ENCODE measurements at places on chromosomes 11 and 22. TPM values are rescaled to one million over a fixed set of nuclear protein-coding genes. Genes with fewer than 3 reads are reported as not detected.

DNA sequence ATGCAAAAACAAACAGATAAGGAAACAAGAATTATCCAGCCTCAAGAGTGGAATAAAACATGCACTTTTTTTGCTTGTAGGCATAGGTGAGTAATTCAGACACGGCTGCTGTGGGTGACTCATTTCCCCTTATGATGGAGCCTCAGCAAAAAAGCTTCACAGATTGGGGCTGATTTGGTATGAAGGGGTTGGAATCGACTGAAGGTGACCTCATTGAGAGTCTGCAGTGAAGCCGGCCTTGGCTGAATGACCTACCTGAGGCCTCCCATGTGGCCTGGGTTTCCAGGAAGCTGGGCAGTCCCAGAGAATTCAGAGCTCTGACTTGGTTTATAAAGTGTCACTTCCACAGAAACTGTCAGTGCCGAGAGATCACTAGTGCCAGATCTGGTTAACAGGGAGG, 34.2 kb upstream of the VPREB1 start:
- no peak overlapping the region for H3K4me3 ChIP-seq
- H3K36me3 ChIP-seq, result no peaks in the 10 kb centered on the region
- peak; percentile 32 for DNase-seq
- H3K27me3 ChIP-seq, result no peaks in the 10 kb centered on the region
- no peak overlapping the region for H3K27ac ChIP-seq

DNA sequence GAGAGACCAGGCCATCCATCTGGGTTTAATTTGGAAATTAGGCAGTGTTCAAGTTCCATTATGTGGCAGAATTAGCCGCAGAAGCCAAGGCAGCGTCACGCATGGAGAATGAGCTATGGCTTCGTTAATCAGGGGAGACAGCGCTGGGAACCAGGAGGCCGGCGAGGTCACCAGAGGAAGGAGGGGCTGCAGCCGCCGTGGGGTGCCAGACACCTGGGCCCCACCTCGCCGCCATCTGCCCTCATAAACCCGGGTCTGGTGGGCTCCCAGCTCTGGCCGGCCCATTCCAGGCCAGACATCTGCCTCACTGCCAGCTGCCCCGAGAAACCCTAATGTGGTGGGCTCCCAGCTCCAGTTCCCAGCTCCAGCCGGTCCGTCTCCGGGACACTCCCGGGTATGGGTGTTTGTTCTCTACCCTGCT, 676.9 kb downstream of the BRD1 start:
- no peak for DNase-seq
- no peak overlapping the region for H3K27ac ChIP-seq
- H3K36me3 ChIP-seq, result no peaks in the 10 kb centered on the region
- no peak overlapping the region for H3K4me3 ChIP-seq

- peaks cover 11% of the 10 kb centered on the region for H3K4me1 ChIP-seq
- H3K4me3 ChIP-seq, result no peak overlapping the region
- no peaks in the 10 kb centered on the region for H3K36me3 ChIP-seq
- DNase-seq, result no peak
Measured at GRCh38 chr11:9095421-9095820, 4.0 kb upstream of the SCUBE2 start.

HEPACAM gene
- not detected for total RNA-seq

DNA sequence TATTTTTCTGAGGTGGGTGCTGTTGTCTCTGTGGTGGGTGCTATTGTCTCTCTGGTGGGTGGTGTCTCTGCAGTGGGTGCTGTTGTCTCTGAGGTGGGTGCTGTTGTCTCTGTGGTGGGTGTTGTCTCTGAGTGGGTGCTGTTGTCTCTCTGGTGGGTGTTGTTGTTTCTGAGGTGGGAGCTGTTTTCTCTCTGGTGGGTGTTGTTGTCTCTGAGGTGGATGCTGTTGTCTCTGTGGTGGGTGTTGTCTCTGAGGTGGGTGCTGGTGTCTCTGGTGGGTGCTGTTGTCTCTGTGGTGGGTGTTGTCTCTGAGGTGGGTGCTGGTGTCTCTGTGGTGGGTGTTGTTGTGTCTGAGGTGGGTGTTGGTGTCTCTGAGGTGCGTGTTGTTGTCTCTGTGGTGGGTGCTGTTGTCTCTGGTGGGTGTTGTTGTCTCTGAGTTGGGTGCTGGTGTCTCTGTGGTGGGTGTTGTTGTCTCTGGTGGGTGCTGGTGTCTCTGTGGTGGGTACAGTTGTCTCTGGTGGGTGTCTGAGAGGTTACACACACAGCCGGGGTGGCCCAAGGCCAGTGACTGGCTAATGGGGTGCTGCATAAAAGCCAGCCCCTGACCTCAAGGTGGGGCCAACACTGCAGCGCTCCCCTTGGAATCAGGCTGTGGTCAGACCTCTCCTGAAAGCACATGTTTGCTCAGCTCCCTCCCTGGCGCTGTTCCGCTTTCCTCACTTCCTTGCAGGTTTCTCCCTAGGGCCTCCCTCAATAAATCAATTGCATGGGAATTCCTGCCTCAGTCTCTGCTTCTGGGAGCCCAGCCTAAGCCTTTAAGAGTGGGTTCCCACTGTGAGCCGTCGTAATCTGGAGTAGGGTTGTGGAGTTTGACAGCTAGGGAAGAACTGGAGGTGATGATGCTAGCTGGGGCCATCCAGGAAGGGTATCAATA, 31.0 kb upstream of the XBP1 start:
- no peaks in the 10 kb centered on the region for H3K27me3 ChIP-seq
- H3K36me3 ChIP-seq, result no peaks in the 10 kb centered on the region
- no peaks in the 10 kb centered on the region for H3K4me1 ChIP-seq
- no peak for DNase-seq

CAPN5 gene
- 17.3 TPM for total RNA-seq

TFIP11 gene
- total RNA-seq, result 29.8 TPM

DNA sequence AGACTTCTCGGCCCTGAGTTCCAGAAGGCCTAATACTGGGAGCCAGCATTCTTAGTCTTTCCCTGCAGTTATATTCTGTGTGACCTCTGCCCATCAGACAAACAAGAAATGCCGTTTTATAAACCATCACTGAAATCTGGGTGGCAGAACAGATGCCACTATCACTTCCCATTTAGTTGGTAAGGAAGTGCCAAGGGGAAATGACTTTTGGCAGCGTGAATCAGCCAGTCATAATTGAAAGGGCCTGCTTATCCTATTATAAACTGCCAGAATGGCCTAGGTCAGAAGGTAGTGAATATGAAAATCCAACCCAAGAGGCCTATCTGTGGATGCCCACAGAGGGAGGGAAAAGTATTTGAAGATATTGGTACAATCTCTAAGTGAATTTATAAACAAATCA, 646.8 kb upstream of the CCDC90B start:
- no peak overlapping the region for H3K4me3 ChIP-seq
- no peaks in the 10 kb centered on the region for H3K4me1 ChIP-seq
- no peak overlapping the region for H3K27ac ChIP-seq
- no peaks in the 10 kb centered on the region for H3K36me3 ChIP-seq
- no peak for DNase-seq

IGF2 gene
- 14.5 TPM for total RNA-seq

- H3K4me3 ChIP-seq, result no peak overlapping the region
- peaks cover 18% of the 10 kb centered on the region for H3K4me1 ChIP-seq
- H3K27ac ChIP-seq, result peak overlapping the region; percentile 56
Measured at GRCh38 chr11:12280838-12281565, 96.4 kb upstream of the PARVA start.

TMEM191B gene
- 3.7 TPM for total RNA-seq

DNA sequence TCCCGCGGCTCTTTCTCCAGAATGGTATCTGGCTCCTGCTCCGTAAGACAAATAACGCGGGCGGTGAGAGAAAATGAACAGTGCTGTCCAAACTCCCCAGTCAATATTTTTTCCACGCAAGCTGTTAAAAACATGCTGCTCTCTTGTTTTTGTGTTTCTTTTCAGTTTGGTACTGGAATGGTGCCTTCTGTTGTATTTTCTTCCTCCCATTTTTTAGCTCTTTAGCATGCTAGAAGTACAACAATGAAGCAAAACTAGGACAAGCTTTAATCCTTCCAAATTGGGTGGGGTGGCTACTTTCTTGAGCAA, 599 bp upstream of the PPP2R1B start:
- H3K27ac ChIP-seq, result peak overlapping the region; percentile 95
- no peak for DNase-seq
- H3K4me1 ChIP-seq, result peaks cover 14% of the 10 kb centered on the region
- peak overlapping the region; percentile 88 for H3K4me3 ChIP-seq

GRCh38 chr11:22711071-22711770, 44.8 kb downstream of the GAS2 start:
- H3K4me1 ChIP-seq, result no peaks in the 10 kb centered on the region
- no peaks in the 10 kb centered on the region for H3K36me3 ChIP-seq
- no peaks in the 10 kb centered on the region for H3K27me3 ChIP-seq
- no peak for DNase-seq

DNA sequence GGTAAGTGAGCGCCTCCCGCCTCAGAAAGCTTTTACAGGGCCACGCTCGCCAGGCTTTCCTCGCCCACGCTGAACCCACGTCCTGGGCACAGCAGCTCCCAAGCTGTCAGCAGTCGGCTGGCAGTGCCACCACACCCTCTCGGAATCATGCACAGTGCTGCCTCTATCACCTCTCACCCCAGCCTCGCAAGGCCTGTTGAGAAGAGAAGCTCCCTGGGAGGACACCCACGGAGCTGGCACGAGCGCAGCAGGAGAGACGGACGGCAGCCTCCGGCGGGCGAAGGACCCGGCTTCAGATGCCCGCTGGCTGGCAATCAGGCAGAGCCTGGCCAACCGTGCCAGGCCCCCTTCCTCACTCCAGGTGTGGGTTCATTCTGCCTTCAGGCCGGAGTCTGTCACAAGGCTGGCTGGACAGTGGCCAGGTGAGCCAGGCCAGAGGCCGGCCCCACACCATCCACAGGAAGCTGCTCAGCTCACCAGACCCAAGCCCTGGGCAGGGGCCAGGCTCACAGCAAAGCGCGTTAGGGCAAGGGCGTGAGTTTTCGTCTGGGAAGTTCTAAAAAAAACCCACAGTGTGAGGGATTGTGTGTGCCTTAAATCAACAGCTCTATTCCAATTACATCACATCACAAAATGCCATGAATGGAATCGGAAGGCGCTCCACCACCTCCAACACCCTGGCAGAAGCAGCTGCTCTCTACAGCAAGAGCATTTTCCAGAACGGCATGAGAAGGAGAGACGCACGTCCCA, 33.2 kb downstream of the TOLLIP start:
- H3K4me1 ChIP-seq, result no peaks in the 10 kb centered on the region
- no peak overlapping the region for H3K4me3 ChIP-seq
- H3K27ac ChIP-seq, result no peak overlapping the region

CENATAC gene
- 45.4 TPM for total RNA-seq

MFRP gene
- not detected for total RNA-seq

- no peak overlapping the region for H3K4me3 ChIP-seq
- H3K27ac ChIP-seq, result no peak overlapping the region
- H3K4me1 ChIP-seq, result no peaks in the 10 kb centered on the region
- DNase-seq, result no peak
- no peaks in the 10 kb centered on the region for H3K27me3 ChIP-seq
- peaks cover 8% of the 10 kb centered on the region for H3K36me3 ChIP-seq
Measured at GRCh38 chr11:12211331-12212065, 101.1 kb downstream of the MICAL2 start.

DNA sequence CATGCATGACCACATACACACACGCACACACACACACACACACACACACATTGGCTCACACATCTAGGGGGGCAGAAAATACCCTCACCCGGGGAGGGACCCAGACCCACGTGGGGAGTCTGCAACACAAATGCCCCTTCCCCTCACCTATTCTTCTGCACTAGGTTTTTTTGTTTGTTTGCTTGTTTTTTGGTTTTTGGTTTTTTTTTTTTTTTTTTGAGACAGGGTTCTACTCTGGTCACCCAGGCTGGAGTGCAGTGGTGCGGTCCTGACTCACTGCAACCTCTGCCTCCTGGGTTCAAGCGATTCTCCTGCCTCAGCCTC, 28.4 kb downstream of the WEE1 start:
- H3K4me3 ChIP-seq, result no peak overlapping the region
- H3K36me3 ChIP-seq, result no peaks in the 10 kb centered on the region
- H3K27me3 ChIP-seq, result no peaks in the 10 kb centered on the region
- H3K4me1 ChIP-seq, result no peaks in the 10 kb centered on the region
- H3K27ac ChIP-seq, result no peak overlapping the region

AIFM3 gene
- total RNA-seq, result 2.7 TPM

DNA sequence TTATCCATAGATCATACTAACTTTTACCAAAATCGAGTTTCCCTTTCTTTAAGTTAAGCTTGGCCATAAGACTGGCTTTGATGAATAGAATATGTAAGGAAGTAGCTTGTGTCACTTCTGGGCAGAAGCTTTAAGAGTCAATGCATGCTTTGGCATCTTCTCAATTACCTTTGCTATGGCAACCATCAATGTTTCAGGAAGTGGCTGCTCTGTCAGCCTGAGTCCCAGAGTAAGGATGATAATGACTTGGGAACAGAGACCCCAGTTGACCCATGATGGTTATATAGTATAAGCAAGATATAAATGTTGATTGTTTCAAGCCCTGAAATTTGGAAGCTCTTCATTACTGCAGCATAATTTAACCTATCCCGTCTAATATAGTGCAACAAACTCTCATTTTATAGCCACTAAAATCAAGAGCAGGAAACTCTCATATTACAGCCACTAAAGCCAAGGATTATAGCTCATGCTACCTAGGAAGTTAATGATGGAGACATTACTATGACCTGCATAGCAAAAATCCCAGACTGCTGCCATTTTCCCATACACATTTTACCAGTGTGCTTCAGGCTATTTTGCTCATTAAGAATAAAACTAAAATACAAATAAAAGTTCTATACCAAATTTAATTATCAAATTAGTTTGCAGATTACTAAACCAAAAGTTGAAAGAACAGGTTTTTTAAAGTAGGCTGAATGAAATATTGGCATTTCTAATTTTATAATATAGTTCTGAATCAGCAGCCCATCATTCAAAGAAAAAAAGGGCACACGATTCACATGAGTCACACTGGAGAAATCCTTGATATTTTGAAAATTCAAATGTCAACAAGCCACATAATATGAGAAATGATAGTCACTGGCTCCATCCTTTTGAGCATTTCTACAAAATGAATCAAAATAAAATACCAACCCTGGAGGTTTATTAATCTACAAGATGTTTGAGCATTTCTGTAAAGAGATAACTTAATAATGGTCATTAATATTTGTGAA, 23.8 kb downstream of the FSHB start:
- H3K27ac ChIP-seq, result no peak overlapping the region
- DNase-seq, result no peak
- H3K4me1 ChIP-seq, result no peaks in the 10 kb centered on the region
- no peaks in the 10 kb centered on the region for H3K27me3 ChIP-seq
- no peaks in the 10 kb centered on the region for H3K36me3 ChIP-seq

GRCh38 chr22:27108425-27109114, 451.2 kb downstream of the MIAT start:
- H3K27ac ChIP-seq, result no peak overlapping the region
- no peaks in the 10 kb centered on the region for H3K27me3 ChIP-seq
- no peaks in the 10 kb centered on the region for H3K36me3 ChIP-seq
- H3K4me3 ChIP-seq, result no peak overlapping the region
- no peak for DNase-seq

GRCh38 chr11:27124514-27125264, 84.1 kb downstream of the BBOX1 start:
- no peak for DNase-seq
- H3K27ac ChIP-seq, result no peak overlapping the region
- no peaks in the 10 kb centered on the region for H3K36me3 ChIP-seq
- H3K27me3 ChIP-seq, result no peaks in the 10 kb centered on the region

Data from Panc1 (cell line).